ENCODE measurements at places on chromosomes 16 and 17.

DNA sequence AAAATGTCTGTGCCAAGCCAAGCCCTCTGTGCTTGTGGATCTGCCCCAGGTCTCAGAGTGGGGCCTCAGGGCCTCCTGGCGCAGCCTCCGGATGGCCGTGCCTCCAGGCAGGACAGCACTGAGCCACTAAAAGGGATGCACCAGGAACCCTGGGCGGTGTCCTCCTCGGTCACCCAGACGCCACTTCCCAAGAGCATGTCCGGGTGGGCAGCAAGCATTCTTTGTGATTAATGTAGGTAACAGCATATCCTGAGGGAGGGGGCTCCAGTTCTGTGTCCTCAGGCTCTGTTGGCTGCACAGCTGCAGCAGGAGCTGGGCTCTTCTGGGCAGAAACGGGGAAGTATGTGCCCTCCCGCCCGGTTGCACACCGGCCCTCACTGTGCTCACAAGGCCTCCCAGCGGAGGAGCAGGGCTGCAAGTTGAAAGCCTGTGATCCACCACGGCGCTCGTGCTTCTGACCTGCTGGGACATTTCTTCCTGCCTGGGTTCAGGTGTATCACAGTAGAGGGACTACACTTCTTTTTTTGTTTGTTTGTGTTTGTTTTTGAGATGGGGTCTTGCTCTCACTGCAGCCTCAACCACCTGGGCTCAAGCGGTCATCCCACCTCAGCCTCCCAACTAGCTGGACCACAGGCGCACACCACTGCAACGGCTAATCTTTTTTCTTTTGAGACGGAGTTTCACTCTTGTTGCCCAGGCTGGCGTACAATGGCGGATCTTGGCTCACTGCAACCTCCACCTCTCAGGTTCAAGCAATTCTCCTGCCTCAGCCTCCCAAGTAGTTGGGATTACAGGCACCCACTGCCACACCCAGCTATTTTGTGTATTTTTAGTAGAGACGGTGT lies 37.9 kb upstream of the CHMP6 start:
- H3K4me1 ChIP-seq, result peaks cover 9% of the 10 kb centered on the region
- no peak overlapping the region for H3K4me3 ChIP-seq
- peak overlapping the region; percentile 46 for H3K27ac ChIP-seq
- H3K36me3 ChIP-seq, result peaks cover 4% of the 10 kb centered on the region
- H3K27me3 ChIP-seq, result no peaks in the 10 kb centered on the region

DNA sequence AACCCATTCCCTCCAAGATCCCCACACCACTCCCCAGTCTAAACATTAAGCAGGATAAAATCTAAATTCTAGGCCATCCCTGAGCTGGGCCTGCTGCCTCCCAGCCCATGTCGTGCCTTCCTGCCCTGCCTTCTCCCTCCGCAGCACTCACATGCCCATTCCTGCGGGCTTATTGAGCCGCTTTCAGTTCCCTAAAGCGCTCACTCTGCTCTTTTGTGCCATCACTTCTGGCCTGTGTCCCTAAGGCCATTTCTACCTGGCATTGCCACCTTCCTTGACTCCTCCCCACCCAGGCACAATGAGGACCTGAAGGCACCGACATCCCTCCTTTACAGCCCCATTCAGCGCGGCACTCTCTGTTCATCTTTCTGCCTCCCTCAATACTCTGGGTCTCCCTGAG lies 13.0 kb upstream of the RAB5C start:
- H3K4me1 ChIP-seq, result peaks cover 3% of the 10 kb centered on the region
- H3K4me3 ChIP-seq, result no peak overlapping the region
- no peaks in the 10 kb centered on the region for H3K36me3 ChIP-seq
- H3K27ac ChIP-seq, result no peak overlapping the region

DNA sequence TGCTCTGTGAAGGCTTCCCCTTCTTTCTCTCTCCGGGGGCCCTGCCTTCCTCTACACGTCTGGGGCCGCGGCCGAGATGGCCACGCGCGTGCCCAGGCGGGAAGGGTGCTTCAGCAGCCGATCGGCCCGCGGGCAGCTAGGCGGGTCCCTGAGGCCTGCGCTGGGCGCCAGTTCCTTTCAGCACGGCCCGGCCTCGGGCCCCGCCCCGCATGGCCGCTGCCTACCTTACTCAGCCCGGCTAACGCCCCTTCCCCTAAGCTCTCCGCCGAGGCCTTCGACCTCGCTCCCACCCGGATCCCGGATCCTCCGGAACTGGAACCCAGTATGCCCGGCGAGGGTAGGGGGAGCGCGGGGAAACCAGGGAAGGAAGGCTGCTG lies 335 bp downstream of the TMEM11 start:
- no peaks in the 10 kb centered on the region for H3K27me3 ChIP-seq
- H3K27ac ChIP-seq, result peak overlapping the region; percentile 95
- peaks cover 42% of the 10 kb centered on the region for H3K4me1 ChIP-seq
- peak overlapping the region; percentile 93 for H3K4me3 ChIP-seq
- H3K36me3 ChIP-seq, result peaks cover 19% of the 10 kb centered on the region

DNA sequence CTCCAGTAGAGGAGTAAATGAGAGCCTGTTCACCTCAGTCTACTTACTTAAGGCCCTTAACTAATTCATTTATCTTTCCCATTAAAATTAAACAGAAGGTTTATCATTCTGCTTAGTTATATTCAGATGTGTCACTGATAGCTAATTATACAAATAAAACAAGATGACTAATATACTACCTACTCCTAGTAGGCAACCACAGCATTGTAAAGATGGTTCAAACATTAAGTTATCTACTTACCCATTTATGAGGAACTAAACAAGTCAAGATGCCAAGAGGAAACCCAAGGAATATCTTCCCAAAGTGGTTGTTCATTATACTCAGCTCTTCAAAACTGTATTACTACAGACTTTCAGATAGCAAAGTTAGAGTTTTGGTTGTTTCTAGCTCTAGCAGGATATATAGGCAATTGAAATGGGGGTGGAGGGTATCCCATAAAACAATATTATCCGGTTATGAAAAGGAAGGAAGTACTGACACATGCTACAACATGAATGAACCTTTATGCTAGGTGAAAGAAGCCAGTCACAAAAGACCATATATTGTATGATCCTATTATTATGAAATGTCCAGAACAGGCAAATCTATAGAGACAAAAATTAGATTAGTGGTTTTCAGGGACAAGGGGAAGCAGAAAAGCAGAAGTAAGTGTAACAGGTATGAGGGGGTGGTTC lies 56.5 kb downstream of the SPAG9 start:
- H3K27me3 ChIP-seq, result no peaks in the 10 kb centered on the region
- peaks cover 2% of the 10 kb centered on the region for H3K4me1 ChIP-seq
- no peak overlapping the region for H3K27ac ChIP-seq

DNA sequence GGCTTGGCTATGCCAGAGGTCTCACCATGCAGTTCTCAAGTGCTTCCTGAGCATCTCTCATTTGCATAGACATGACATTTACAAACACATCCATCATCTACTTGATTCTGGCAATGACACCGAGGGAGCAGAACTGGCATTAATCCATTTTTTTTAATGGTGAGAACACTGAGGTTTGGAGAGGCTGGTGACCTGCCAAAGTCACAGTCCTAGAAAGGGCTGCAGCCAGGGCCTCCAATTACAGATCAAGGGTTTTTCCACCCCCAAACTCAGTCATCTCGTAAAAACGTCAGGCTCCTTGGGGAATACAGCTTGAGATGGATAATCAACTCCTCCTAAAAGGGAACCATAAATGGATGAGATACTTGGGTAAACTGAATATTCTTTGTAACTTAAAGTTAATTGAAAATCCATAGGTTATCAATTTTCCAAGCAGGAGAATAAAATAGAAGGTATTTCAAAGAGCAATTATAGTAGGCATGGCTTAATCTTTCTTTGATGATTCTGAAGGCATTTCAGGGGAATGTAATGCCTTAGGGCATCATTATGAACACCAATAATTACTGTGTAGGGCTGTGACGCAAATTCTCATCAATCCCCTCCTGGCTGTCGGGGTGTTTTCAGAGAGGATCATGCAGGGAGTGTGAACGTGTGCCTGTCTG lies 9.4 kb upstream of the MEOX1 start:
- DNase-seq, result no peak
- no peak overlapping the region for H3K4me3 ChIP-seq
- H3K27me3 ChIP-seq, result peaks cover 10% of the 10 kb centered on the region
- no peak overlapping the region for H3K27ac ChIP-seq

DNA sequence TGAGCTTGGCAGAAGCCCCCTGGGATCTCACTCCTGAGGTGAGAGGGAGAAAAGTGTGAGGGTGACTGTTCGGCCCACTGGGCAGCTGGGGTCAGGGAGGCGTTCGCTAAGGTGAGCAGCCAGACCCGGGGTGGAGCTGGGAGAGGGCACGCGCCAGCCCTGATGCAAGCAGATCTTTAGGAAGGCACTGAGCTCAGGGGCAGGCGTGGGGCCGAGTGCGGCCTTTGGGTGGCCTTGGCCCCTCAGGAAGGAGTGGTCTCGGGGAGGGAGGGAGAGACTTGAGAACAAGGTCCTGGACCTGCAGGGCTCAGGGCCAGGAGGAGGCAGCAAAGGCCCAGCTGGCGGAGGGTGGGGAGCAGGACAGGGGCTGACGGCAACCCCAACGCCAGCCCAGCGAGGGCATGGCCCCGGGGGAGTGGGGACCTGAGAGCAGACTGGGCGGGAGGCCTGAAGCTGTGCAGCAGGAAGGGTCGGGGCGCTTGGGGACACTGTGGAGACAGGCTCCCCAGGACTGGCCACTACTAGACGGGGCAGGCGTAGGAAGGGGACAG lies 14.5 kb upstream of the WDR45B start:
- H3K27me3 ChIP-seq, result no peaks in the 10 kb centered on the region
- no peak overlapping the region for H3K4me3 ChIP-seq
- no peaks in the 10 kb centered on the region for H3K4me1 ChIP-seq
- H3K36me3 ChIP-seq, result no peaks in the 10 kb centered on the region
- H3K27ac ChIP-seq, result no peak overlapping the region

GRCh38 chr17:38715216-38715943 lies 10.3 kb downstream of the MLLT6 start:
- H3K4me1 ChIP-seq, result peaks cover 33% of the 10 kb centered on the region
- H3K27ac ChIP-seq, result peak overlapping the region; percentile 78
- H3K4me3 ChIP-seq, result no peak overlapping the region
- DNase-seq, result no peak
- peaks cover 67% of the 10 kb centered on the region for H3K36me3 ChIP-seq

DNA sequence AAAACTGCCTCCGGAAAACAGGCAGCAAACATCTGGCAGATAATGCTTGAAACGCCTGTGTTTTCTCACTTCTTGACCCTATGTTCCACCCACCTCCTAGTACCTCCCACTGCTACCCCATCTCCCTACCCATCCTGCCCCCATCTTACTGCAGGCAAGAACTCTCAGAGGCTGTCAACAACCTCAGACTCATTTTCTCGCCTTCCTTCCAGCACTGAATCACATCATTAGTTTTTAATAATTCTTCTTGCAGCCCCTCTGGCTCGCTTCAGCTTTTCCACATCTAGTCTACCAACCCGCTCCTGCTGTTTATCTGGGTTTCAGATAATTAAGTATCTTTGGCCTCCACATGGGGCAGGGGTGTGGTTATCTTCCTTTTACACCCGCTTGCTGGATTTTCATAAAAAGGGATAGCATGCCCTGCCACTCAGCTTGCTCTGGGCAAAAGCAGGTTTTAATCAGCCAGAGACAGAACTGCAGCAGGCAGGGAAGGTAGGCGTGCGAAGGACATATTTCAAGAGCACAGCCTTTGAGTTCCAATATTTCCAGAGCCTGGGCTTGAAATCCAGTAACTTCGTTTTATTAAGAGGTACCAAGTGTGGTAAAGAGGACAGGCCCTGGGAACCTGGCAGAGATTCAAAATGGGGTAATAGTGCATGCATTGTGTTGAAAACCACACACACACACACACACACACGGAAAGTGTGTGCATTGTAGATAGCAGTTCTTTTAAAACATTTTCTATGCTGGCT lies 87.5 kb downstream of the BMERB1 start:
- no peak overlapping the region for H3K4me3 ChIP-seq
- H3K36me3 ChIP-seq, result no peaks in the 10 kb centered on the region
- peaks cover 19% of the 10 kb centered on the region for H3K4me1 ChIP-seq
- peak overlapping the region; percentile 53 for H3K27ac ChIP-seq
- H3K27me3 ChIP-seq, result no peaks in the 10 kb centered on the region

DNA sequence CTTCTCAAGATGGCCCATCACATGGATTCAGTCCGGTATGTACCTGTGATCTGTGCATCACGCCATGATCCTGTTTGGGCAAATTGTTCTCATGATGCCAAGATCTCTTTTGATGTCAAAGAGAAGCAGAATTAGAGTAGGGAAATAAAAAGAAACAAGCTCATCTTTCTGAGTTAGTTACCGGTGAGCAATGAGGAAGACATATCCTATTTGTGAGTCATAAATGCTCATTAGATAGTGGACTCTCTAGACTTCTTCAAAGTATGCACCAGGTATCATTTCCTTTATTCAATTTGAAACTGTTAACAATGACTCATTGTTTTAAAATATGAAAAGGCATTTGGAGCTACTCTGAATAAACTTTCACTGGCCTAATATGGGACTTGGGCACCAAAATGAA lies 8.0 kb upstream of the KRTAP4-12 start:
- H3K4me3 ChIP-seq, result no peak overlapping the region
- H3K36me3 ChIP-seq, result no peaks in the 10 kb centered on the region
- H3K27ac ChIP-seq, result no peak overlapping the region
- peaks cover 3% of the 10 kb centered on the region for H3K4me1 ChIP-seq
- no peaks in the 10 kb centered on the region for H3K27me3 ChIP-seq
- no peak for DNase-seq

DNA sequence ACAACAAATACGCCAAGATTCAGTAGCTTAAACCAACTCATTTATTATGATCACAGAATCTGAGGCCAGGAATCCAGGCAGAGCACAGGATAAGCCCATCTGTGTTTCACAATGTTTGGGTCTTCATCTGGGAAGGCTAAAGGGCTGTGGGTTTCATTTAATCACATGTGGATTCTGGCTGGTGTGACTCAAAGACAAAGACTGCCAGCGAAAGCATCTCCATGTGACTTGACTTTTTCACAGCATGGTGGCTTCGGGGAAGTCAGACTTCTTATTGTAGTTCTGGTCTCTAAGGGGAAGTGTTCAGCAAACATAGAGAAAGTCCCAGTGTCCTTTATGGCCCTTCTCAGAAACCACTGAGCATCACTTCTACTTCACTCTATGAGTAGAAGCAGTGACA lies 1014.4 kb upstream of the GOT2 start:
- H3K4me3 ChIP-seq, result no peak overlapping the region
- no peaks in the 10 kb centered on the region for H3K4me1 ChIP-seq
- no peak overlapping the region for H3K27ac ChIP-seq
- DNase-seq, result no peak
- no peaks in the 10 kb centered on the region for H3K36me3 ChIP-seq

GRCh38 chr16:71576971-71577370 lies at the start of gene TAT:
Gene TAT, minus strand, starts transcription at chr16:71577092. Its CDS starts 677 bp downstream, at chr16:71576415.
- H3K36me3 ChIP-seq, result no peaks in the 10 kb centered on the region
- no peak within 1 kb of the TSS for H3K4me3 ChIP-seq
- no peaks in the 10 kb centered on the region for H3K4me1 ChIP-seq

DNA sequence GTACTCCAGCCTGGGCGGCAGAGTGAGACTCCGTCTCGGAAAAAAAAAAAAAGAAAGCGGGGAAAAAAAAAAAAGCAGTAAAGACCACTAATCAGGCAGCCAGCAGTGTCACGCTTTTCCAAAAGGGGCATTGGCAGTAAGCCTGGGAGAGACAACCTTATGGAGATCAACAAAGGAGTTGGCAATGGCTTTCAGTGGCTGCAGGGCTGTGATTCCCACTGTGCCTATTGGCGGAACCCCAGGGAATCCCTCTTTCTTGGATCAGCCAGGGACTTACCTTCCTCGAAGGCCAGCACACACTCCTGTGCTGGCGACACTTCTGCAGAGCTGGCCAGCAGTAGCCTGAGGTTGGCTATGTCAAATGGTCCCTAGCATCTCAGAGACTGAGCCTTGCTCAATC lies 43.2 kb upstream of the ZFHX3 start:
- H3K4me3 ChIP-seq, result no peak overlapping the region
- no peak overlapping the region for H3K27ac ChIP-seq
- no peak for DNase-seq
- H3K27me3 ChIP-seq, result no peaks in the 10 kb centered on the region

All from activated CD8-positive, alpha-beta T cell treated with anti-CD3 and anti-CD28 coated beads, Interleukin-2, amount 10 ng/mL, durations not matched to agents 7 days and 5 days (primary cell).